ENCODE measurements at places on chromosomes 7 and 10.

- DNase-seq, result no peak
These were observed 37.9 kb upstream of the ABCB5 start for GRCh38 chr7:20577441-20578071.

DNA sequence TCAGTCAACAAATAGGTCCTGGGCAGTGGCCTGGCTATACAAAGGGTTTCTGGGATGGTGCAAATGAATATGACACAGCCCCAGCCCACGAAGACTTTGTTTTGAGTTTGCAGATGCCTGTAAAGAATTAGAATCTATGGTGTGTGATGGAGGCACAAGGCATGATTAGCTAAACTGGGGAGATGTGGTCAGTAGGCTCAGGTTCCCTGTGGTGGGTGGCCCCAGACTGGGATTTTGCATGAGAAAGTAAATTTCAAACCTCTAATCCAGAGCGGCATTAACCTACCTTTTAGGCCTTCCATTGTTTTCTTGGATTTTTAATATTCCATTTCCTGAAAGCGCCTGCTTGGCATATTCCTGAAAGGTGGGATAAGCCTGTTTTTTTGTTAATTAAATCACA is 6.4 kb upstream of the CPA5 start:
- DNase-seq, result no peak

- DNase-seq, result peak; percentile 52
These were observed 23.0 kb downstream of the TOMM7 start for GRCh38 chr7:22799633-22800032.

GRCh38 chr10:105023211-105024111 is 382.4 kb downstream of the SORCS3 start:
- no peak for DNase-seq

DNA sequence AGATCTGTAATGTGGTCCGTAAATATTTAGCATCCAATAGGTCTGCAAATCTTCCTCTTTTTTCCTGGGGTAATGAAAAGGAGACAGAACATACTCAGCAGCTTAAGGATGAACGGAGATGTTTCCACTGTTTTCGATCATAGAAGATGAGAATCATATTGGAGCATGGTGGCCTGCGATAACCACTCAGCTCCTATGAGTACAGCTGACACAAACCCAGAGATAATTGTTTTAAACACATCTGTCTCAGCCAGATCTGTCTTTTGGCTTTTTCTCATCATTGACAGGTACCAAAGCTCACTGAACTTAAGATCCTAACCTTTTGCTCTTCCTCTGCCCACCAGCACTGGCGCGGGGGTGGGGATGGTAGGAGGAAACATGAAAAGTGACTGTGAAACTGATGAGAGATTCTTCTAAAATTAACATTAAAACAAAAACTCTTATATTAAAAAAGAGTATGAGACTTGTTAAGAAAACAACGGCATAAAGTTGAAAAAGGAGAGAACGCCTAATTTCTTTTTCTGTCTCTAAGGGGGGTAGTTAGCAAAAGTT is 71.0 kb downstream of the SVOPL start:
- no peak for DNase-seq

DNA sequence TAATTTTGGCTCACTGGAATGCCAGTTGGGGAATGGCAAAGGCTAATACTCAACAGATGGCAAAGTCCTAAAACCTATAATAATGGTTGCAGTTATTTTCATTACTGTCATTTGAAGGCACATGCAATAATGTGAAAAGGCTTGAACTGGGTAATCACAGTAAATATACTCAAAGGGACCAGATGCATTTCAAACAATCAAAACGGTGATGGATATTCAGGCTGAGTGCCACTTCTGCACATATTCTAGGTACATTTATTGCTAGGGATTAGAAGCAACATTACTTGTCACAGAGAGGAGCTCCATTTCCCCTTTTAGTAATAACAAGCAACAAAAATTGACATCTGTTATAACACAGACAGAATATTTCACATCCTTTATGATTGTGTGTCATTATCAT is 171.8 kb downstream of the NXPH1 start:
- DNase-seq, result no peak

DNA sequence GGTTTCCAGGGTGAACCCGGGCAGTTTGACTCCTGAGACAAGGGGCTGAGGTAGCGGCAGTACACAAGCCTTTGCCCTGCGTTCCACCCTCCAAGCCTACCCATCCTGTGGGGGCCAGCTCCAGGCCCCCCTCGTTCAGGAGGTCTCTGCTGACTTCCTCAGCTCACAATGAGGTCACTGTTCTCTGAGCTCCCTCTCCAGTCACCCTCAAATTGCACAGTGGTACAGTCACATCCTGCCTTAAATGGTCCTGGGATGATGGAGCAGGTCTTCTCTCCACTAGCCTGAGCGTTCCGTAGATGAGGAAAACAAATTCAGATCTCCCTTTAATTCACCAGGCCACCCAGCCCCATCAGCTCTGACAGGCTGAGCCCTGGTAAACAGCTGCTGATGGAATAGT is 90.2 kb downstream of the SH3PXD2A start:
- DNase-seq, result peak; percentile 98

GRCh38 chr7:100642534-100642907 is 1.2 kb upstream of the TFR2 start:
- DNase-seq, result no peak

- DNase-seq, result no peak
These were observed 8.4 kb upstream of the HBP1 start for GRCh38 chr7:107160389-107160788.

GRCh38 chr10:46323176-46323575 is 36.4 kb downstream of the ANTXRL start:
- no peak for DNase-seq

GRCh38 chr10:126504761-126505112 is 116.5 kb upstream of the ADAM12 start:
- no peak for DNase-seq

DNA sequence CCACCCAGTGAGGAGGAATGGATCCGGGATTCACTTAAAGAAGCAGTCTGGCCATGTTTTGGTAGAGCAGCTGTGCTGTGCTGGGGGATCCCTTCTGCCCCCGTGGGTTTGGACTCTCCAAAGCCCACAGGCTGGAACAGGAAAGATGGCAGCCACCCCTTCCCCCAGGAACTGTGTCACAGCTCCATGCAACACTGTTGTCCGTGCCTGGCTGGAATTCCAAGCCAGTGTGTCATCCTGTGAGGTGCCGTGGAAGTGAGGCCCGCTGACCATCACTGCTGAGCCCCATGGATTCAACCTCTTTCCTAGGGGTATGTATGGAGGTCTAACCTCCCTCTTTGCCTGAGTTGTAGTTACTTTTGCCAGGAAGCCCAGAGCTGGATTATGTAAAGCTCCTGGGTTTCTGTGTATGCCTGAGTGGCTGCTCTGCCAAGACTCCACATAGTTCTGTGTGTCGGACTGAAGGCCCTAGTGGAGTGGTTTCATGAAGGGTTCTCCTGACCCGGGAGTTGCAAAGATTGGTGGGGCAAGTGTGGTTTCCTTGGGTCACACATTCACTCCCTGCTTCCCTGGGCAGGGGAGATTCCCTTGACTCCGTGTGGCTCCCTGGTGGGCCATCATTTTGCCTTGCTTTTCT is 35.1 kb upstream of the PCGF5 start:
- DNase-seq, result peak; percentile 92

DNA sequence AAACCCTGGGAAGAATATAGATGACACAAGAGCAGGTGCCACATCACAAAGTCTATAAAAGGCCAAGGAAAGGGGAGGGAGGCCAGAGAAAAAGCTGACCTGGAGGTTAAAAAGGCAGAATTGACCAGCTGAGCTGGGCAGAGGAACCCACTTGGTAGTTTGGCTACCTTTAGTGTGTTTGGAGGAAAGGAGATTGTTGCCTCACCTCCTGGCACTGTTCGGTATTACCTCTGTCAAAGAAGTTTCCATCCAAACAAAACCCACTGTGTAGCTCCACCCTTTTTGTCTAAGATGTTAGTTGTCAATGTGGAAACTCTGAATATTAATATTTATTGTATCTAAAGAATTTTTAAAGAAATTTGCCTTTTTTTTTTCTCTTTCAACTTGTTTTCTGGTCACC is 23.4 kb downstream of the ENTPD7 start:
- DNase-seq, result peak; percentile 27

DNA sequence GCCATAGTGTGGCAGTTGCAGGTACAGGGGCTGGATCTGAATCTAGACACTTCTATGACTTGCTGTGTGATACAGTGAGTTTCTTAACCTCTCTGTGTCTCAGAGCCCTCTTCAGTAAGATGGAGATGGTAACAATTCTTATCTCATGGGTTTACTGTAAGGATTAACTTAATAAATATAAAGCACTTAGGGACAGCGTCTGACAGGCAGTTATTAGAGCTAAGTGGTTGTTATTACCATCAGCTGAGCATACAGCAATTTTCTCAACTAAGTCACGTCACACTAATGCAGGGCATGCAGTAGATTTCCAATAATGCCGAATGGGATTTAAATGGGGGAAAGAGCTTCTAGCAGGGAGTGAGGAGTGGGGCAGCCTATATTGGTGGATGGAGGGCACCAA is 162.6 kb downstream of the SH2D4B start:
- no peak for DNase-seq

DNA sequence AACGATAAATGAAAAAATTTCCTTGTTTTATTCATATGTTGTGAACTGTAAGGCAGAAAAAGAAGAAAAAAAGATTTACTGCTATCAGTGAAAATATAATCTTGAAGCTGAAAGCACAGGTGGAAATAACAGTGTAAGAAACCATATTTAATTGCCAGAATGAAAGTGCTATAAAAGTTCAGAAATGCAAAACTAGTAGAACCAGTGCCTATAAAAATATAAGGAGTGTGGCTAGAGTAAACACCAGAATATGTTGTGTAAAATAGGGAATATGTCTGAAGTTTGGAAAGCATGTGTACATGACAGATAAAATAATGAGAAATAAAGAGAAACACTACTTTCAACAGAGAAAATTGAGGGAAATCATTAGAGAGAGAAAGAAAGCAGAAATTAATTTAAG is 350.5 kb upstream of the NPSR1 start:
- DNase-seq, result no peak

GRCh38 chr10:43250615-43251418 is 16.0 kb downstream of the RASGEF1A start:
- no peak for DNase-seq
